ENCODE measurements at places on chromosomes 4 and X.

DNA sequence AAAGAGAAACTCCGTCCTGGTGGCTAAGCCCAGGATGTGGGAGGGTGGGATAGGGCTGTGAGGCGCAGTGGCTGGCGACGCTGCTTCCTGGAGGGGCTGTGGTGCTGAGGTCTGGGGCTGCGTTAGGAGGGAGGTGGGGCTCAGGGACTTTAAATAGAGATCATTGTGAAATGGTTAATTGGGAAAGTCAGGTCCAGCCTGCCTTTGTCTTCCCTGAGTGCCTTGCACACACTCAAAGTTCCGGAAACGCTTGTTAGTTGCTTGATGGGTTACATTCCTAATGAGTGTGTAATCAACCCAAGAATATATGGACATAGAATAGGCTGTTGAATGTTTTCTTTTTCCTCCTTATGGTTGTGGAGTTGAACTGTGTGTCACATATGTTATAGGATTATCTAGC is 55.7 kb upstream of the CLDN34 start:
- DNase-seq: no peak

DNA sequence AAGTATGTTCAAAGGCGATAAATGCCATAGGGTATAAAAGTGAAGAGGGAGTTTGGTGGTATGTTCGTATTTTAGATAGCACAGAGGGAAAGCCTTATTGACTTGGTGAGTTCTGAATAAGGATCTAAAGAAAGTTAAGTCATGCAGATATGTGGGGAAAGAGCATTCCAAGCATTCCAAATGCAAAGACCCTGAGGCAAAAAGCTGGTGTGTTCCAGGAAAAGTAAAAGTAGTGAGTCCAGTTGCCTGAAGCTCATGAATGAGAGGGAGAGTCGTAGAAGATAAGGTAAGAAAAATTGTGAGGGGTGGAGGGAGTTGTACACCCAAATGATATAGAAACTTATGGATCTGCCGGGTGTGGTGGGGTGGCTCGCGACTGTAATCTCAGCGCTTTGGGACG is 426.7 kb downstream of the RPA4 start:
- no peak for DNase-seq

DNA sequence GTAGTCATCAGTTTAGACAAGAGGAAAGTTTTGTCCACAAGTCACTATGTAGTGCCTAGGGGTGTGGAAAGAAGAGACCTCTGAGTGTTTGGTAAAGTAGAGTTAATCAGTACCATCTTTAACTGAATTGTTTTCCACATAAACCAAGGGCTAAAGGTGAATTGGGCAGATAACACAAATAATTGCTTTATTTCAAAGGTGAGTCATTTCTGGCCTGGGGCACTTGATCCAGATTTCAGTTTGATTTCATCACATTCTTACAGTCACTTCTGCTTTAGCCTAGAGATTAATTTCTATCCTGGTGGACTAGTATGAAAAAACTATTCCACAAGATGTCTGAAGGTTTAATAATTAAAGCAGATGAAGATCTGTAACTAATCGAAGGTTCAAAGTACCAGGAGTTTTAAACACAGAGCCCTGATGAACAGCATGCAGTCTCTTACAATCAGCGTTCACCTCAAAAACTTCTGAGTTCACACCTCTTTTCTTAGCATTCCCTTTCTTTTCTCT is 74.5 kb upstream of the BOD1L1 start:
- DNase-seq: no peak

GRCh38 chr4:31239886-31240285 is 519.7 kb downstream of the PCDH7 start:
- no peak for DNase-seq

DNA sequence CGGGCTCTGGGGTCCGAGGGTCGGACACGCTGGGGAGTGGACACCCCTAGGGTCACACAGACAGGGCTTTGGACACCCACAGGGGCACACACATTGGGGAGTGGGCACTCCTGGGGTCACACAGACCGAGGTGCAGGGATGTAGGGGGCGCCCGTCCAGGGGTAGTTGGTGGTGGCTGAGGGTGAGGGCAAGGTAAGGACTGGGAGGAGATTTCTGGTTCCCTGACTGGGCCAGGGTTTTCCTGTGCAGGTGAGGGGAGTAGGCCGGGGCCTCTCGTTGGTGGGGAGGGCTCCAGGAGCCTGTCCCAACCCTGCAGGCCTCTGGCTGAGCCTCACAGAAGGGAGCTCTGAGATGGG is 21.9 kb upstream of the WDR45 start:
- no peak for DNase-seq

GRCh38 chrX:65671966-65672365 is 4.5 kb downstream of the MSN start:
- DNase-seq: no peak

GRCh38 chr4:145101091-145101490 is 3.0 kb downstream of the ABCE1 start:
- no peak for DNase-seq

GRCh38 chrX:101740642-101741041 is 81.0 kb upstream of the ARMCX2 start:
- no peak for DNase-seq

GRCh38 chrX:16137416-16138107 is 14.2 kb downstream of the GRPR start:
- no peak for DNase-seq

GRCh38 chr4:32551943-32552342 is 1831.8 kb downstream of the PCDH7 start:
- no peak for DNase-seq

DNA sequence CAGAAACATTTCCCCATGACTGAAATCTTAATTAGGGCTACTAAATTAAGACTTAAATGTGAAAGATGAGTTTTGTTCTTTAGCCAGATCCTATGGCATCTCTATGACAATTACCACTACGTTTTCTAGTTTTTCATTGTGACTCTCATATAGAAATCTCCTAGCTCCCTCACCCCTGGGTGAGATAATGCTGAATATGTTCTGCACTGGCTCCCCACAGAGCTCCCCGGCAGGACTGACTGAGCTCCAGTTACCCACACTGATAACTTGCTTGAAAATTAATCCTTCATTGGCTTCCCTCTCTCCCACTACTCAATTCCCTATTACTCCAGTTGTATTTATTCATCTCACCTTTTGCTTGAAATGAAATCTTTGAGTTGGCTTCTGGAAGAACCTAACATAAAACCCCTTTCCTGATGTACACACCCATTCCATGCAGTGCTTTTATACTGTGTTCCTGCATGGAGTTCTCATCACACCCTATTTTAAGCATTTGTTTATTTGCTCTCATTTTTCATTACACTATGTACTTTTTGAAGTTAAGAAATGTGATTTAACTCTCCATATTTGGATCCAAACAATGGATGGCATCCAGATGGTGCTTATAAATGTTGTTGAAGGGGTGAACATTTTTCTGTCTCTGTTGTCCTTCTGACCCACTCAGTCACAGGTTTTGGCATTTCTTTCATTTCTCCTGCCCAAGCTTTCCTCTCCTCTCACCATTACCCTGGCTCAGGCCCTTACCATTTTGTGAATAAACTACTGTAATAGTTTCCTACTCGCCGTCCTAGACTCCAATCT is 623.4 kb downstream of the SPRY1 start:
- DNase-seq: no peak

- no peak for DNase-seq
Measured at GRCh38 chr4:74308215-74308614, at the start of gene EPGN. TSS of gene EPGN (plus strand) at chr4:74308470. CDS start at chr4:74308534, 64 bp downstream.

- no peak for DNase-seq
Measured at GRCh38 chrX:19902110-19902509, 14.7 kb upstream of the SH3KBP1 start.

GRCh38 chr4:8236106-8236919 is 33.2 kb upstream of the HTRA3 start:
- no peak for DNase-seq

- DNase-seq: no peak
Measured at GRCh38 chr4:2044542-2045517, 14.3 kb upstream of the NAT8L start.

DNA sequence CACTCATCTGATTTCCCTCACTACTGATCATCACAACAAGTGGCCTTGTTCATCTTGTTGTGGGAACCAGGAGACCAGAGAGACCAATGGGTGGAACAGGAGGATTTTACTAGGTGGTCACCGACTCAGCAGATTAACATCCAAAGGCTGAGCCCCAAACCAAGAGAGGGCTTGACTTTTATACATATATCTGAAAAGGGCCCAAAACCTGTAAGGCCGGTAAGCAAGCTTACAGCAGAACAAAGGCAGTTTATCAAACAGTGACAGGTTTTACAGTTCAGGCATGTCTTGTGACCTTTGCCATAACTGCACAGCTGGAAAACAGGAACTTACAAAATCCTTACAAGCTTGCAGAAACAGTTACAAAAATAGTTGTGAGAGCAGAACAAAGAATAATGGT is 195.9 kb downstream of the OR13H1 start:
- DNase-seq: no peak

Data from activated T-cell treated with anti-CD3 and anti-CD28 coated beads, Interleukin-2, amount 50 U/mL, for 72 hours (primary cell).